ENCODE measurements at places on chromosomes 5 and 9.

- DNase-seq: no peak
Observed at GRCh38 chr5:172798422-172799215, 27.6 kb upstream of the DUSP1 start.

GRCh38 chr9:22514871-22515270, 68.2 kb downstream of the DMRTA1 start:
- no peak for DNase-seq

- DNase-seq: no peak
Observed at GRCh38 chr9:26779062-26779461, 113.5 kb downstream of the CAAP1 start.

DNA sequence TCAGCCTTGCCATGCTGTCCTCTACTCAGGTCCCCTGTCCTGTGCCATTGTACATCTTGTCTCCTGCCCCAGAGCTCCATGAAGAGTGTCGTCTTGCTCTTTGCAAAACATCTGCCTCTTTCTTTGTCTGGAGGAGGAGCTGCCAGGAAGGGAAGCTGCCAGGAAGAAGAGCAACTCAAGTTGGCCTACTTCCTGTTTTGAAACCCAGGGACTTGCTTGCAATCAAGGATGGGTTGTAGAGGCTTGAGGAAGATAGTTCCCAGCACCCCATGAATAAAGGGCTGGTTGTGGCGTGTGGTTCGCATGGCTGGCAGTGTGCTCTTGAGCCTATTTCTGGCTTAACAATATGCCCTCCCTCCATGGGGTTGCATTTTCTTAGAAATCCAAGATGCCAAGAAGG, 53.0 kb upstream of the CPEB4 start:
- no peak for DNase-seq

DNA sequence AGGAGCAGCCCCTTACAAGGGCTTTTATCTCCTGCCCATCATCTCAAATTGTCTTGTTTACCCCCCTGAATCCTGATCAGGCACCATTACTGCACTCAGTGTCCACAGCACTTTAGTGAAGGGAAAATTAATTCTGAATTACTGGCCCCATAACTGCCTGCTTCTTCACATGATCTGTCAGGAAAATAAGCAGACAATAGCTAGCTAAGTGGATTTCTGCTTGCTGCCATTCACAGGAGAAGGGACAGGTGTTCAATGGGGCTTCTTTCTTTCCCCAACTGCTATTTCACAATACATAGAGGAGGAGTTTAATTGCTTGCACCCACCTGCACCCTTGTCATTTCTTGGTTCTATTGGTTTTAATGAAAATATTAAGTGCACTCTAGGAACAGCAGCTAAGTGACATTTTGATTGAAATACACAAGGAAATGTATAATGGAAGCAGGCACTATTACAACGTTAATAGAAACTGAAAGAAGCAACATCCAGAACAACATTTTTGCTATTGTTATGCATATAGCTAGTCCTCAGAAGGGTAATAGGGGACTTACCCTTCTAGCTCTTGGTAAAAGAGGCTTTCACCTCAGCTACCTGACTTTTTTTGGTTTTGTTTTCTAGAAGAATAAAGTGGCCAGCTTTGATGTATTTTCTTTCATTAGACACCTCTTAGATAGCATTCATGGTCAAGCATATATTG, 599.3 kb upstream of the TLE4 start:
- no peak for DNase-seq

DNA sequence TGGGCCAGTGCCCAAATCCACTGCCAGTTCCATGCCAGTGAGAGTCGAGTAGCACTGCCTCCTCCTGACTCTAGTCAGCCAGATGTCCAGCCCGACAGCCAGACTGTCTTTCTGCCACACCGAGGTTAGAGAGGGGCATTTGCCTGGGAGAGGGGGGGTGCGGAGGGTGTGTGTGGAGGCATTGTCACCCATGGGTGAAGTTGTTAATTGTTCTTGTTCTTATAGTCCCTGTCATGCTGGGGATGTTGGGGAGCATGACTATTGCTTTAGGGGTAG, 1.1 kb downstream of the RGP1 start:
- no peak for DNase-seq

GRCh38 chr5:135833961-135834638, 363 bp upstream of the SLC25A48 start:
- DNase-seq: no peak

DNA sequence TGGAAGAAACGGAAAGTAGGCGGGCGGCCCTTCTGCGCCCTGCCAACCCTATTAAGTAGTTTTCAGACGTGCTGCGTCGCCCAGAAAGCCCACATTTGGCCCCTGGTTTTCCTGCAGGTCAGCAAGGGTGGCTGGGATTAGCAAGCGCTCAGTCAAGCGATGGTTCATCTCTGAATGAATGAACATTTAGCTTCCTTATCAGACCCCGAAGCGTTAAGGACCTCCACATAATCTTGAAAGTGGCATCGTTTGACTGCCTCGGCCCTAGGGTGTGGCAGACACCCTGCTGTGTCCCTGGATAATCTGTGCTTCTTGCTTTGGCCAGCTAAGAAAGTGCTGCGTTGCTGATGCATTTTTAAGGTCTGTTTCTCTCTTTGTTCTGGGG, 684 bp downstream of the TOR1B start:
- no peak for DNase-seq

- no peak for DNase-seq
Observed at GRCh38 chr9:89953824-89954615, 349.2 kb downstream of the GADD45G start.

DNA sequence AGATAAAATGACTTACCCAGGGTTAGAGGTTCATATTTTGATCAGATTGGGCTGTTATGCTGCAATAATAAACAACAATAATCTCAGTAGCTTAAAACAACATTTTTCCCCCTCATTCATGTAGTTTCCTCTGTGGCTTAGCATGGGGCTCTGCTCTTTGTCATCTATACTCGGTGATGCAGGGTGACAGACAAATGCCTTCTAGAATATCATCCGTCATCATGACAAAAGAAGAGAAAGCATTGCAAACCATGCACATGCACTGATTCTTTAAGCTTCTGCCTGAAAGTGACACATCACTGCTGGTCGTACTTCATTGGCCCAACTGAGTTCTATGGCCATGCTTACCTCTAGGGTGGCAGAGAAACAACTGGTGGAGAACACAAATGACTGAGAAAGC, 58.8 kb upstream of the MAMDC2 start:
- no peak for DNase-seq

- no peak for DNase-seq
Observed at GRCh38 chr9:90038763-90039162, 434.0 kb downstream of the GADD45G start.

GRCh38 chr5:170076739-170077138, 29.0 kb upstream of the FOXI1 start:
- peak; percentile 25 for DNase-seq

DNA sequence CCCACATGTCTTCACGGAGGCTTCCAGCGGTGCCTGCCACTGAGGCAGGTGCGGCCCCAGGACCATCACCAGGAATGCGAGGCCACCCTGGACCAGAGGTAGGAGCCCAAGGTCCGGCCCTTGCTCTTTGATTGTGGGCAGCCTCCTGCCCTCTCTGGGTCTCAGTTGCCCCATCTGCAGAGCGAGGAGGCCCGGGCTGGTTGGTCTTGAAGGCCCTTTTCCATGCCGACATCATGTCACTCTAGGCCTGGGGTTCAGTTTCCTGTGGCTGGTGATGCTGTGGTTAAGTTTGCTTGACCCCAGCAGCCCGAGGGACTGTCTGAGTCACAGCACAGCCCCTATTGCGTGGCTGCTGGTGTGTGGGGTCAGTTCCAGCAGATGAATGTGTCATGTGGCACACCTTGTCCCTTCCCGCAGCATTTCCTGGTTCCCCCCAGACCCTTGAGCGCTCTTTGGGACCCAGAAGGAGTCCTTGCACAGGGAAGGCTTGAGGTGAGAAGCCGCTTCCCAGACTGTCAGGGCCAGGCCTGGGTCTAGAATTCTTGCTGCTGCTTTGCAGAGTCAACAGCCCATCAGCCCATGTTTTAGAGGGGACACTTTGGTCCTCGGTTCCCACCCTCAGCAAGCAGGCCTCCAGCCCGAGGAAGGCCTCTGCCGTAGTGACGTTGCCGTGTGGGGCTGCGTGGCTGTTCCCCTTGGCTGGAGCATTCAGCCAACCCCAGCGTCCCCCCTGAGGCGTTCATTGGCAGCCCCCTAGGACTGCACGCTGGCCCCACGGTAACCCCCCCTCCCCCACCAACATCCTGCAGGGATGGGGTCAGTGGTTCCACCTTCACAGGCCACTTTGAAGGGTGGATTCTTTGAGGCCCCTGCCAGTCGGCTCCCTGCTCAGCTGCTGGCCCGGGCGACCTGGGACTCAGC, 31.0 kb upstream of the HMCN2 start:
- DNase-seq: no peak

- peak; percentile 89 for DNase-seq
Observed at GRCh38 chr9:133238851-133239532, 29.9 kb upstream of the OBP2B start.

GRCh38 chr9:84174486-84174885, 166.1 kb downstream of the SLC28A3 start:
- DNase-seq: no peak

DNA sequence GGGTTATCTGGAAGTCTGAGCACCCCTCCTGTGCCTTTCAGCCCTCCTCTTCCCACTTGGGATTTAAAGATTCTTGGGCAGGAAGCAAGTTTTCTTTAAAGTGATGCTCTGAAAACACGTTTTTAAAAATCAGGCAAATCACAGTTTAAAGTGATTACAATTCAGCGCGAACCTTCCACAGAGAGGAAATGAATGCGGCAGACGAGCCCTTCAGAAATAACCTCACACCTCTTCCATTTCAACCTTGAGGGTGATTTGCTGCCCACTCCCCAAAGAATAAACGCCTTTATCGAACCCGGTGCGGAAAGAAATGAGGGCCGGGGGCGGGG, 2.3 kb upstream of the EFNA5 start:
- no peak for DNase-seq

- DNase-seq: no peak
Observed at GRCh38 chr9:107674721-107675277, 185.2 kb upstream of the KLF4 start.

GRCh38 chr5:143923634-143924266, 111.8 kb downstream of the HMHB1 start:
- DNase-seq: no peak
